ENCODE measurements at places on chromosomes 5 and 9.

- no peak for DNase-seq
Measured at GRCh38 chr5:154422298-154422697, 23.5 kb upstream of the SAP30L start.

DNA sequence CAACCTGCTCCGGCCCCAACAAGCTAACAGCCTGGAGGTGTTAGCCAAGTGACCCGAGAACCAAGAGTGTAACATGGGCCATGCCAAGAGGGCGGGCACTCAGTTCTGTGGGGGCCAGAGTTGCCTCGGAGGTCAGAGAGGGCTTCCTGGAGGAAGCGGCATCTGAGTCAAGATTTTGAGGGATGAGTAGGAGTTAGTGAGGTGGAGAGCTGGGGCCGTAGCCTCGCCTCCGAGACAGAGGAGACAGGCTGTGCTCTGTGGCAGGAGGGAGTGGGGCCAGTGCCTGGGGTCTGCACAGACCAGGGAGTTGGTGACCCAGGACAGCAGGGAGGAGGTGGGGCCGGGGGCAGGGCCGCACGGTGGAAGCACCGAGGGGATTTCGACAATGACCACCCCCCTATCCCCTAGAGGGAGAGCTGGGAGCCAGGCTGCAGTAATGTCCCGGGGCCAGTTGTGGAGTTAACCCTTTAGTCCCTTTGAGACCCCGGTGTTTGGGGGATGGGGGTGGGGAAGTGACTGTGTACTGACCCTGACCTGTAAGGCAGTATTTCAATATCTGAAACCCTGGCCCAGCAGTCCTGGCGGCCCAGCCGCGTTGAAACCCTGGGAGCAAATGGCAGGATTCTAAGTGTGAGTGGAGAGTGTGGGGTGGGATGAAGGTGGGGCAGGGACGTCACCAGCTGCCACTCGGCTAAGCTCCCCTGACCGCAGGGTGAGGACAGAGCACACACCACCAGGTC lies 148.7 kb upstream of the COL5A1 start:
- no peak for DNase-seq

- DNase-seq: no peak
Measured at GRCh38 chr5:2442496-2443354, 308.8 kb downstream of the IRX2 start.

DNA sequence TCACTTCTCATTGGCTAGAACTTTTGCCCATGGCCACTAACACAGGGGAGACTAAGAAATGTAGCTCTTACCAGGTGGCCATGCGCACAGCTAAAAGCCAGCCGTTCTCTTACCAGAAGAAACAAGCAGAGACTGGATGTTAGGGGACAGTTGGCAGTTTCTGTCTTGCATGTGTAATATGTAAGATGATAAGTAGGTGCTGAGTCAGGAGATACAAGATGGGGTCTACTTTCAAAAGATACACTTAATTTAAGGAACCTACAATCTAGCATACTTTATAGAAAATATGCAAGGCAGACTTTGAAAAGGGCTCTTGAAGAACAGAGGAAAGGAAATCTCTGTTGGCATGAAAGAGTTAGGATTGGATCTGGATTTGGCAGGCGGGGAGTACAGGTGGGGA lies 244.5 kb downstream of the ZSWIM6 start:
- no peak for DNase-seq

DNA sequence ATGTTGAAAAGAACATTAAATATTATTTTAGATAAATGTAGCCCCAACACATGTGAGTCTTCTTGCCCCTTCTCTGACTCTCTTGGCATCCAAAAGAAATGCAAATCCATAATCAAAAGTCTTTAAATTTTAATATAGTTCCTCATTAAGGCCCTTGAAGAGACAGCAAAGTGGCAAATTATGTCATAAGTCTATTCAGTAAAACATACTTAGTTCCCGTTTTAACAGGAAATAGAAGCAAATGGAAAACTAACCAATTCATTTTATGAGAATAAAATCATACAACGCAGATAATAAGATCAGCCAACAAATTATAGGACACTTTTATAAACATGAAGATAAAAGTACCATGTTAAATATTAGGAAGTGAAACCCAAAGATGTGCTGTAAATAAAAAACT lies 20.1 kb upstream of the IFNB1 start:
- no peak for DNase-seq

GRCh38 chr9:97220894-97221477 lies 86.5 kb upstream of the CCDC180 start:
- no peak for DNase-seq

- no peak for DNase-seq
Measured at GRCh38 chr5:76638479-76638878, 15.3 kb upstream of the F2RL2 start.

- DNase-seq: no peak
Measured at GRCh38 chr5:126263591-126264184, 159.5 kb upstream of the GRAMD2B start.

- no peak for DNase-seq
Measured at GRCh38 chr5:54772684-54773083, 212.7 kb downstream of the ESM1 start.

GRCh38 chr5:158716668-158717067 lies 383.0 kb downstream of the EBF1 start:
- no peak for DNase-seq

GRCh38 chr5:10421896-10422691 lies 19.6 kb upstream of the ROPN1L start:
- no peak for DNase-seq

DNA sequence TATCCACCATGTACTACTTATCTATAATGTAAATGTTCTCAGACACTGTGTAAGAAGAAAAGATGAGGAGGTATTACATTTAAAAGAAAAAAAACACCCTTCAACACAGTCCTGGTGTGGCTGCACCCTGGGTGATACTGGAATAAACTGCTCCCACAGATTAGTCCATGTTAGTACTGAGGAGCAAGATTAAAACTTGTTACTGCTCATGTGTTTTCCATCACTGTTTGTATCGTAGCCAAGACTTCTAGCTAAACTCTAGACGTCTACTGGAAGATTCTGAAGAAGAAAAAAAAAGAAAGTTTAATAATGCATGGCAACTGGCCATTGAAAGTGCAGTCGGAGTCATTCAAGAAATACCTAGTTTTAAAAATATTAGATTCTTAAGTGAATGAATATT lies at the start of gene ASPN:
Gene ASPN (minus strand): TSS at position 178 of the 400 bp plus-strand sequence.
- DNase-seq: no peak

- DNase-seq: no peak
Measured at GRCh38 chr5:15300141-15300540, 199.8 kb upstream of the FBXL7 start.

- no peak for DNase-seq
Measured at GRCh38 chr9:94780516-94780950, 54.0 kb downstream of the AOPEP start.

- DNase-seq: no peak
Measured at GRCh38 chr5:52956014-52956413, 33.1 kb upstream of the ITGA2 start.

DNA sequence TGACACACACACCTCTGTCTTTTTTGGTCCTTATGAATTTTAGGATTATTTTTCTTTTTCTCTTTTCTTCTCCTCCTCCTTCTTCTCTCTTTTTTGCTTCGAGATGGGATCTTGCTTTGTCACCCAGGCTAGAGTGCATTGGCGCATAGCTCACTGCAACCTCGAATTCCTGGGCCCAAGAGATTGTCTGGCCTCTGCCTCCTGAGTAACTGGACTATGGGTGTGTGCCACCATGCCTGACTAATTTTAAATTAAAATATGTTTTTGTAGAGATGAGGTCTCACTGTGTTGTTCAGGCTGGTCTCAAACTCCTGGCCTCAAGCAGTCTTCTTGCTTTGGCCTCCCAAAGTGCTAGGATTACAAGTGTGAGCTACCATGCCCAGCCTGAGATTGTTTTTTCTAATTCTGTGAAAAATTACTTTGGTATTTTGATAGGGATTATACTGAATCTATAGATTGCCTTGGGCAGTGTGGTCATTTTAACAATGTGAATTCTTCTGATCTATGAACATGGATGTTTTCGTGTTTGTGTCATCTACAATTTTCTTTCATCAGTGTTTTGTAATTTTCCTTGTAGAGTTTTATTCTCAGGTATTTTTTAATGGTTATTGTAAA lies 7.7 kb downstream of the AHRR start:
- no peak for DNase-seq

- no peak for DNase-seq
Measured at GRCh38 chr9:121892706-121893105, 200.4 kb downstream of the TTLL11 start.

DNA sequence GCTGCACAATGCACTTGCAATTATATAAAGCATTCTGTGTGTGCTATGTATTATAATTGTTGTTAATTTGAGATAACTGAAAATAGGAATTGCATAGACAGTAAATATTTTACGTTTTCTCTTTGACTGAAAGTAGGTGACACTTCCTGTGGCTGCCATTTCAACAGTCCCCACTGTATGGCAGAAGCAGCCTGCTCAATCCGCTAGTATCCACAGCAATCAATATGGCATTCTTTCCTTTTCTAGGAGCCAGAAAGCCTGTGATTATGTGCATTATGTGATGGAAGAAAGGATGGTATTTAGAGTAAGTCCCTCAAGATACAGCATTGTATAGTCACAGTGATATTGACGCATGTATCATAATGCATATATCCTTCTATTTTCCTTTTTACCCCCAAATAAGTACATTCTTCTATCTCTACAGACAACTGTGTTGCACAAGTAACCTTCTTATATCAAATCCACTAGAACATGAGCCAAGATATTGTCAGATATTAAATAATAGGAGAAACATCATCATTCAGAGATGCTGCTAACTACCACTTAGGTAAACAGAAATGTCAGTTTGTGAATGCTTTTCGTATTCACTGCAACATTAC lies 59.7 kb downstream of the CARTPT start:
- DNase-seq: peak; percentile 41

GRCh38 chr5:55241746-55242145 lies 8.3 kb upstream of the CCNO start:
- DNase-seq: no peak

- peak; percentile 99 for DNase-seq
Measured at GRCh38 chr5:17249029-17249634, 31.7 kb downstream of the BASP1 start.

GRCh38 chr5:173623296-173623771 lies 6.9 kb upstream of the BOD1 start:
- DNase-seq: no peak

DNA sequence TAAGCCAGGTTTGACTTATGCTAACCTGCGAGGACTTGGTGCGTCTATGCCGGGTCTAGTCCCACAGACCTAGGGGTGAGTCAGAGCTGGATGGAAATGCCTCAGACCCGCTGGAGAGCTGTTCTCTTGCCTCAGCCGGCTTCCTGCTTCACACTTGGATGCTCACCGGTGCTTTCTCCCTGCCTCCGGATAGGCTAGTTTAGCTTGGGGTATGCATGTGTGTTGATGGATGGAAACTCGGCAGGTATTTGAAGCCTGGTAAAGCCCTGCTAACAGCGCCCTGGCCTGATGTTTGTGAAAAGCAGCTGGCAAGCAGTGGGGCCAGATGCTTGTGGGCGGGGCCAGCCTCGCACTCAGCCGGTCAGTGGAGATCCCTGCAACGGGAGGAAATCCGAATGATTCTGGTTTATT lies 29.3 kb downstream of the PRRC2B start:
- peak; percentile 59 for DNase-seq

DNA sequence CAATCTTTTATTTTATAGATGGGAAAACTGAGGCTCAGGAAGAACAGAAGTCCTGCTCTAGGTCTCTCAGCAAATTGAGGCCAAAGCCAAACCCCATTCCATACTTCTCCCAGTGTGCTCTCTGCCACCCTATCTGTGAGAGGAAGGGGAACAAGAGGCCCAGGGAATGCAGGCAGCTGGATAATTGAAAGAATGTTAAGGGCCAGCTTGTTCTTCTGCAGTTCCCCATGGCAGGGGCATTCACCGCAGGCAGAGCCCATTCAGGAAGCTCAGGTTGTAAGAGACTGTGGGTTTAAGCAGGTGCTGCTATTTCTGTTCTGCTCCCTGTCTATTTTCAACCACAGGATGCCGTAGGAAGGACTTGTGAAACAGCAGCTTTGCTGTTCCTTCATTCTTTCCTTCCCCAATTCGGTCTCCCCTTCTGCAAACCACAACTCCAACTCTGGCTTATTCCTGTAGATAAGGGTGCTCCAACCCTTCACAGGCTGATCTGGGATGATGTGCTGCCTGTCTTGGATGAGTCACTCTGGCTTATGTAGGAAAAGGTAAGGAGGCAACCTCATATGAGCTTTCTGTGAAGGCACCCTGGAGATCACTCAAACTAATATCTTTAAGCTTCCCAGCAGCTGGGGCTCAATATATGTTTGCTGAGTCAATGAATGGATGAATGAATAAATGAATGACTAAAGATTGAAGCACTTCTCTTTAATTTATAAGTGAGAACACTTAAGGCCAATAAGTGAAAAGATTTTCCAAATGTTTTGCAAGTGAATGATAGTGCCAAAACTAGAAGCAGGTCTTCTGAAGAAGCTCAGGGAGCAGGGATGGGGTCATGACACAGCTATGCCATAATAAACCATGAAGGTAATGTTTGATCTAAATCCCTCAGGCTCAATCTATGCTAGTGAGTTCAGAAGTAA lies 377.6 kb downstream of the BRINP1 start:
- no peak for DNase-seq

DNA sequence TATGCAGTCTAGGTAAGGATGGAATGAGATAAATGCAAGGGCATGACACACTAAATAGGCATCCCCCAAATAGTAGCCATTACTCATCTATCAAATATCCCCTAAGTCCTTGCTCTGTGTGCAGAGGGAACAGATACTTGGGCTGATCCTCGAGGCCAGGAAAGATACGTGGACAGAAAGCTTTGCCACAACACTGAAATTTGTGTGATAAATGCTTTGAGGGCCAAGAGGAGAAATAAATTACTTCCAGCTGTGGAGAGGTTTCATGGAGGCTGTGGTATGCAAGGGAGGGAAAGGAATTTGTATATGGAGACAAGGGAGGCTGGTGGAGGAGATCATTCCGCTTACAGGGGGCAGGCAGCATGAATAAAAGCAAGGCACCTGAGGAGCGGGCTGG lies 18.5 kb downstream of the ATOX1 start:
- DNase-seq: peak; percentile 72

GRCh38 chr9:113219186-113219936 lies 1.7 kb downstream of the FKBP15 start:
- DNase-seq: no peak

DNA sequence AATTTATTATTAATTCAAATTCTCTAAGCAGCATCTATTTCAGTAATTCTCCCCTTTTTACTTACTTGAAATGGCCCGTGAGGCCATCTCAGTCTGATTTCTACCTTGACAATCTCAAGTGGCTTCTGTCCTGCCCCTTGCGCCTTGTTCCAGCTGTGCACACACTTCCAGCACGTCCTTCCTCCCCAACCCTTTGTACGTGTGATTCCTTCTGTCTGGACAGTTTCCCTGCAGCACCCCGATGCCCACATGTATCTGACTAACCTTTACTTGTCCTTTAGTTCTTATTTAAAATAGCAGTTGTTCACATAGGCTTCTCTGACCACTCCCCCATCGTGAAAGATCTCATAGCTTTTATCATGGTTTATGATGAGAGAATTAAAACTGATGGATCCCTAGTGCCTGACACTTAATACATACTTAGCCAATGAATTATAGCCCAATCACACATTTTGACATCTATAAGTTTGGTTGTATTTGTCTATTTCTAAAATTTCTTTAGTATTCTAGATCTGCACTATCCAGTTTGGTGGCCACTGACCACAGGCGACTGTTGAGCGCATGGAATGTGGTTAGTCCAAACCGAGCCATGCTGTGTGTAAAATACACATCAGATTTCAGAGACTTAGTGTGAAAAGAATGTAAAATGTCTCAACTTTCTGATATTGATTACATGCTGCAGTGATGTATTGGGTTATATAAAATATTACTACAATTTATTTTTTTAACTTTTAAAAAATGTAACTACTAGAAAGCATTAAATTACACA lies 14.3 kb downstream of the ZBTB34 start:
- DNase-seq: no peak

Data from HTR-8/SVneo (cell line).